Activated CD8-positive, alpha-beta memory T cell treated with anti-CD3 and anti-CD28 coated beads for 36 hours (primary cell): ENCODE measurements at places on chromosomes 12 and 14. TPM values are rescaled to one million over a fixed set of nuclear protein-coding genes. Genes with fewer than 3 reads are reported as not detected.

The CLEC4C gene
- total RNA-seq: not detected

The ITGA5 gene
- total RNA-seq: 22.6 TPM

The SPX gene
- total RNA-seq: 0.51 TPM

The PRH2 gene
- not detected for total RNA-seq

The IRAK3 gene
- 0.21 TPM for total RNA-seq

The AQP2 gene
- not detected for total RNA-seq

The CISTR gene
- not detected for total RNA-seq

The IAPP gene
- total RNA-seq: not detected

The TGM1 gene
- 3.2 TPM for total RNA-seq

The CCDC198 gene
- total RNA-seq: not detected

The RSRC2 gene
- 84.1 TPM for total RNA-seq

The COX8C gene
- not detected for total RNA-seq

The POTEM gene
- total RNA-seq: not detected

The PWP1 gene
- 71.5 TPM for total RNA-seq

The GALNT8 gene
- total RNA-seq: 0.21 TPM

The SLC25A47 gene
- total RNA-seq: not detected

The EIF4B gene
- 673 TPM for total RNA-seq

The LHX5 gene
- not detected for total RNA-seq

The KLHL33 gene
- total RNA-seq: 0.11 TPM

The NUAK1 gene
- total RNA-seq: not detected

The TXNRD1 gene
- 112 TPM for total RNA-seq

The TSHR gene
- total RNA-seq: not detected

The TCHP gene
- total RNA-seq: 25.6 TPM

The NKX2-1 gene
- not detected for total RNA-seq

The CAPZA3 gene
- total RNA-seq: not detected

The BDKRB1 gene
- total RNA-seq: not detected

The TMEM132C gene
- not detected for total RNA-seq

The EXOC3L4 gene
- total RNA-seq: not detected

The LRP1 gene
- 0.95 TPM for total RNA-seq

The AP5M1 gene
- 40.4 TPM for total RNA-seq

The CLEC7A gene
- not detected for total RNA-seq

The INHBE gene
- 1.1 TPM for total RNA-seq

The RNASE7 gene
- not detected for total RNA-seq

The BCL7A gene
- 3.7 TPM for total RNA-seq

The LBHD2 gene
- total RNA-seq: not detected

The CELA1 gene
- total RNA-seq: not detected

The CD69 gene
- 80.0 TPM for total RNA-seq

The CAPS2 gene
- 2.4 TPM for total RNA-seq

The OR5AU1 gene
- not detected for total RNA-seq

The GUCY2C gene
- not detected for total RNA-seq

The FAM90A1 gene
- total RNA-seq: 0.13 TPM

The TBX3 gene
- not detected for total RNA-seq

The TMCC3 gene
- 0.08 TPM for total RNA-seq

The LALBA gene
- not detected for total RNA-seq

The KCTD10 gene
- total RNA-seq: 48.6 TPM

The KRT71 gene
- not detected for total RNA-seq

The PRH1 gene
- total RNA-seq: 9.3 TPM

The DIO3 gene
- total RNA-seq: not detected

The FSCB gene
- total RNA-seq: not detected
